ENCODE measurements at places on chromosomes 2 and 18.

GRCh38 chr2:80591233-80591632 is 286.7 kb upstream of the LRRTM1 start:
- no peak for DNase-seq

GRCh38 chr2:39232141-39232540 is 11.6 kb downstream of the CDKL4 start:
- DNase-seq, result peak; percentile 23

DNA sequence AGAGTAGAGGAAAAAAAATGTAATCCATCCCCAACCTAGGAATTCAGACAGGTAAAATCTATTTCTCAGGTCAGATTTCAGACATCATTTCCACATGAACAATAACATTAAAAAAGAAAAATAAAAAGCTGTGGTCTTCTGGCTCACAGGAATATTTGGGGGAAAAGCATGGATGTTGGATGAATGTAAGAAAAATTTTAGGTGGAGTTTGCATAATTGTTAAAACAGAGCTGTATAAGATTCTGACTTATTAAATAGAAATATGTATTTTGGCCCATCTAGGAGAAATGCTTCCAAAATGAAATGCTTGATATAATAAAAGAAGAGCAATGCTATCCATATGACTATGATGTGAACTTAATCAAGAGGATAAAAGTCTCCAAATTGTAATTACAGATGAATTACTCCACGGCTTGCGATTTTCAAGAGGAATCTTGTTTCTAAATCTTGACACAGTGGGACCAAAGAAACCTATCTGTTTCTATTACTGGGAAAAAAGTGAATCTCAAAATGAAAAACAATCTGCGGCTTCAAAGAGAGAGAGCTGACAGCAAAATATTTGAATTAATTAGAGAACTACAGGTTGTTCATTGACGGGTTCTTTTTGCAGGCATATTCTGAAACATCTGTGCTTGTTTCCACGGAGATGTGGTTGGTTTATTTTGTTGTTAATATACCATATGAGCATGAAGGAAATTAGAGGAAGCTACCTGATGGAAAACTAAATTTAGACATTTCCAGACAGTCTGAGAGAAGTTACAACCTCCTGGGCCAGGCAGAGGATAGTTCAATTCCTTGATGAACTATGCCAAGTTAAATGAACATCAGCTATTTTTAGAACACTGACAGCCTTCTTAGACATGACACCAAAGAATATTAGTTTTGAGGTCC is 468.7 kb downstream of the PID1 start:
- DNase-seq, result no peak

DNA sequence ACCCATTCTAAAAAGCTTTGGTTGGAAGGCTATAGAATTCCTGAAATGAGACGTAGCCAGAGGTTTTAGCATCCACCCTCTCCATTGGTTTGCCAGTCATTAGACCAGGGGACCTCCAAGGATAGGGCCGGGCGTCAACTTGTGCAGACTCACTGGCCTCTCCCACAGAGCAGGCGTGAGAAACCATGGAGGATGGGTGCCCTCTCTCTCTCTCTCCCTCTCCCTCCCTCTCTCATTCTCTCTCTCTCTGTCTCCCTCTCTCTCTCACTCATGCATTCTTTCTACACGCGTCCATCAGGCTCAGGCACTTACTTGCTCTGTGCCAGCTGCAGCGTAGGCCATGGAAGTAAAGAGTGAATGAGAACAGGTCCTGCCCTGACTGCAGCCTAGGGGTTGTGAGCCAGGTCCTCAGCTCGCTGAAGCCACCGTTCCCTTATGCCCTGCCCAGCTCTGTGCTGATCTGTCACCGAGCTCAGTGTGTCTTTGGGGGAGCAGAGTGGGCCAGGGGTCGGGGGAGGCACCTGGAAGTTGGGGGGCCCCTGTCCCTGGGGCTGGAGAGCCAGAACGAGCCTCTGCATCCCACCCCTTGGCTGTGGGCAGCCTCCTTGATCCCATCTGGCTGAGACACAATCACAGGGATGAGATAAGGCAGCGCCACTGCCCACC is 304.4 kb upstream of the HS6ST1 start:
- DNase-seq, result peak; percentile 25

GRCh38 chr18:23179416-23179815 is 44.1 kb downstream of the CABLES1 start:
- DNase-seq, result no peak

GRCh38 chr2:120468136-120468535 is 122.2 kb downstream of the INHBB start:
- DNase-seq, result no peak

GRCh38 chr2:169822036-169822435 is 2.7 kb downstream of the METTL5 start:
- no peak for DNase-seq

GRCh38 chr2:232316461-232317330 is 61.9 kb upstream of the ALPP start:
- no peak for DNase-seq

DNA sequence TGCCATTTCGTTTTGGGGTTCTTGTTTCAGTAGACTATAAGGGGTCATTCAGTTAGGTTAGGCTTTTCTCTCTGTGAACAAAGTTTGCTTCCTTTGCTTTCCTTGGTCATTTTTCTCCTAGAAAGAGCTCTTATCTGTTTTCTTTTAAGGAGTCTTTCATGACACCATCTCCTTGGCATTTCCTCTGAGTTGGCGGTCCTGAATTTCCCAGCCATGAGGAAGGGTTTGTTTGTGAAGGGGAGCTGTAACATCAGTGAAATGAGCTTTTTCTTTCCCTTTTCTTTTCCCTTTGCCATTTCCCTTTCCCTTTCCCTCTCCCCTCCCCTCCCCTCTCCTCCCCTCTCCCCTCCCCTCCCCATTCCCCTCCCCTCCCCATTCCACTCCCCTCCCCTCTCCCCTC is 61.7 kb downstream of the MAP4K4 start:
- peak; percentile 92 for DNase-seq
